ENCODE measurements at places on chromosomes 2 and 18. TPM values are rescaled to one million over a fixed set of nuclear protein-coding genes. Genes with fewer than 3 reads are reported as not detected.

DNA sequence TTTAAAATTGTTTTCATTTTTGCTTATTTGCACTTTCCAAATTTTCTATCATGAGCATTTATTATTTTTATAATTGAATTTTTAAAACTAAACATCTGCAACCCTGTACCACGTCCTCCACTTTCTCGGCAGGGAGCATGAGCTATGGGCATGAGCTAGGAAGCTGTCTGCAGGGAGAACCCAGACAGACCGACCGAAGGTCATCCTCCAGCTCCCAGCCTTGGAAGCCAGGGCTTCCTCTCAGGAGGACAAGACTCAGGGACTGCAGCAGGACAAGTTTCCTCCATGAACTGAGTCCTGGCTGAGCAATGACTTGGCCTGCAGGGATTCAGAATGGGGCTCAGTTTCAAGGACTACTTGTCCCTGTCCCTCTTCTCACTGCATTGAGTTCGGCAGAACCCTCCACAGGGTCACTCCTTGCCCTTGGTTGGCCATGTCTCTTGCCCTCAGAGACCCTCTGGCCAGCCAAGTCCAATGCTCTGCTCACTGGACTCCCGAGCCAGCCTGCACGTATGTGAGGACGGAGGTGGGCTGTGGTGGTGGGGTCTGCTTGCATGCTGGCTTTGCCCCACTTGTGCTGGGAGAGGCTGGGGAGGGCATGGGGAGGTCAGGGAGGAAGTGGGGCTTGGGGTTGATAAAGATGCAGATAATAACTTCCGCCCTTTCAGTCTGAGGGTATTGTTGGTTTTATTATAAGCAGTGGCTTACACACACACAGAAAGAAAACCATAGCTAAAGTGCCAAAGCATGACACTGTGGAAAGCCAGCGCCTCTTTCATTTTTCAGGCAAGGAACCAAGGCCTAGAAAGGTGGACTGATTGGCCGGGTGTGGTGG, 6.6 kb downstream of the NMUR1 start:
- no peak for DNase-seq

Gene TFCP2L1
- polyA plus RNA-seq = 68.7 TPM

GRCh38 chr2:110720547-110720946, 11.8 kb upstream of the ACOXL start:
- DNase-seq = no peak

DNA sequence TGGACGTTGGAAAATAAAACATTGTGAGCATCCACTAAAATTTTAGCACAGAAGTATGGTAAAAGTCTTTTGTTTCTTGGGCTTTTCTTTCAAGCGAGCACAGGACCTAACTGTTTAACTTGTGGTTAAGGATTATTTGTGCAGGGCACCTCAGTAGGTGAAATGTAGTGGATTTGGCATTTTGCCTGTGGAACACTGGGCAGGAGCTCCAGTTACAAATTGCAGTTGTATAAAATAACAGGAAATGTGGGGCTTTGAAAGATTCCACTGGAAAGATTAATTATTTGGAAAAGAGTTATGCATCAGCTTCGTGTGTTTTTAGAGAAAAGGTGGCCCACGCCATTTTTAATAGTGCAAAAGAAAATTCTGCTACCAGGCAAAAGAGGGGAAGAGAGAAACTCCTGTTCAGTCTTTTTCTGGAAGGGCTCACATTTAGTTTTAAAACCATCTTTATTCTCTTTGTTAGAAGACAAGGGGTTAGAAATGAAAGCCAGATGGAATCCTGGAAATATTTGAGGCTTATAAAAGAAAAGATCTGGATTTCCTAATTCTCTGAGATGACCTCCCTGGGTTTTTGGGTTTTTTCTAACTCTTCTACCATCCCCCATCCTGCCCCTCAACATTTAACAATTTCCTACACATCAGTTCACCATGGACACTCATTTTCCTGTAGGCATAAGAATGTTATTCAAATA, 144.3 kb upstream of the SERTAD2 start:
- peak; percentile 20 for DNase-seq

Gene WIPF1
- 26.3 TPM for polyA plus RNA-seq

Gene FTCDNL1
- 1.5 TPM for polyA plus RNA-seq

DNA sequence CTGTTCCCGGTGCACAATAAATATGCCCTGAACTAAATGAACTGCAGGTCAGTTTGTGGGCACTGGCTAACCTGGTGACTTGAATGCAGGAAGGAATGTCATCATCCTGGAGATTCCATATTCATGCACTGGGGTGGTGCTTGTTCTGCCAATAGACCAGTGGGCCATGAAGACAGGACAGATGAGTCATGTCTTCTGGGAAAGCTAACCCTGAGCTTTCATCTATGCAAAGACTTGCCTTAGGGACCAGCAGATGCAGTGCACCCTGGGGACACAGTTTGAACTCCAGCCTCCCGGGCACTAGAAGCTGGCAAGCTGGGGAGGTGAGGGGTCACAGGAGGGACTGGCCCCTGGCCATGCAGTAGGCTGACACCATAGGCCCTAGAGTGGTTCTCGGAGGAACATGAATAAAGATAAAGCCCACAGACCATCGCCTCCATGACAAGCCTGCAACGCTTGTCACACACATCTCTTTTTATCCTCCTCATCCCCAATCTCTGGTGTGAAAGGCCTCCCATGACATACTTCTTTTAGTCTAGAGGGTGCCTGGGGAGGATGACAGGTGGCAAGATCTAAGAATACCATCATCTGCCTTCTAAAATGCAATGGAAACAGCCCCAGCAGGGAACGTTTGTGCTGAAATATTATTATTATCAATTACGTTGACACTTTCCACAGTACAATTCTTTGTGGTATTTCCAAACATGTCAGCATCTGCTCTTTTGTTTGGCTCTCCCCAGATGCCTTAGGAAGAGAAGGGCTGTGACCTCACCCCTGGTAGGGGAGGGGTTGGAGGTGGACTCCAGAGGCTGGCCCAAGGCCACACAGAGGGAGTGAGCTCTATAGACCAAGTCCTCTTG, 267.4 kb upstream of the RAB6C start:
- no peak for DNase-seq

- no peak for DNase-seq
These were observed 51.0 kb downstream of the LDLRAD4 start for GRCh38 chr18:13269521-13270011.

DNA sequence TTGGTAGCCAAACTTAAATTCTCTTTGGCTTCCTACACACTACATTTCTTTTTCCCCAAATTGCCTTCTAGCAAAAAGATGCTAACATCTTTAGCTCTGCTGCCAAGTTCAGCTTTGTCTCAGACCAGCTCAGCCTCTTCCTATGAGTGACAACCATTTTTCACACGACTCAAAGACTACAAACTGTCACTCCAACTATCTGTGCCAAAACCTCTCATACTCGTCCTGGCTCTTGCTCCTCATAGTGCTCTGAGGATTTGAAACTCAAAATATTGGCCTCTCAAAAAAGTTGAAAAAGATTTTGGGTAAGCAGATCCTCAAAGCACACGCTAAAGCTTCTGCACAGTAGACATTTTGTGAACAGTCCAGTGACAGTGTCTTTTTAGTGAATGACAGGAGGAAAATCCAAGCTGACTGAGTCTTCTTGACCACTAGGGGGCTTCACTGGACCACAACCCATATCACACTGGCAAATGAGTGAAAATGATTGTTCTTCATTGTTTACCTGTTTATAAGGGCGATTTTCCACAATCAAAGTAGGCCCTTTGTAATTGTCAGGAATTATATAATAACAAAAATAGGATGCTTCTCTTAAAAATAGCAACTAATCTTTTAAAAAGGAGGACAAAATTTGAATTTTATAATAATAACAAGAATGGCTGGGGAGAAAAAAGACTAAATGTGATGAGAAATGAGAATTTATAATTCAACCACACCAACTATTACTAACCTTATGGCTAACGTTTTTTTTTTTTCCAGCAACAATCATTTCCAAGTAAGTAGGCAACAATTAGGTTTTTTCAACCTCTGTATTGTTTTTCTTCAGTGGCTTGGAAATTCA, 85.5 kb upstream of the PGAP1 start:
- DNase-seq = peak; percentile 29

Gene CNGA3
- not detected for polyA plus RNA-seq

DNA sequence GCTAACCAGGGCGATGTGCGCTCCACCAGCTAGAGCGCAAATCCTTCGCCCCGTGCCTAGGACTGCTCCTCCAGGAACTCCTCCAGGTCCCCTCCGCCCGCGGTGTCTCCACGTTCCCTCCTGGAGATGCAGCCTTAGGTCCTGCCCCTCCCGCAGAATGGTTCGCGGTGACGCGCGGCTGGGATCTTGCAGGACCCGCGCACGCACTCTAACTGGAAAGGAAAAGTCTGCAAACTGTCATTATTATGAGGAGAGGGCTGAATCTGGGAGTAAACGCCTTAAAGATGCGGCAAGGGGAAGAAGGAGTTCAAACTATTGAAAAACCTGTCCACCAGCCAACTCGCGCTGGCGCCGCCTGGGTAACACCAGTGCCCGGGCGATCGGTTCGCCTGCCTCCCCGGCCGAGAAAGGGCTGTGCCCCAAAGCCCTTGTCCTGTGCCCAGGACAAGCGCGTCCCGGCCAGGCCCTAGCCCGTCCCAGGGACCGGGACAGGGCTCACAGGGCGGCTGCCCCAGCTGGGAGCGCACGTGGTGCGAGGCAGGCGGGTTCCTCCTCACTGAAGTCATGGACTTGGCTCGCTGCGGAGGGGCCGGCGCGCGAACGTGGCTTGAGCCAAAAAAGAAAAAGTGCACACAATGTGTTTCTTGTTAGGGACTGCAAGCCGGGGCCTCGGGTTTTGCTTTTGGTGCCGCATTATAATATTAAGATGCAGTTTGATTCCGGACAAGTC, 5.5 kb upstream of the ID2 start:
- DNase-seq = peak; percentile 83

GRCh38 chr2:107986278-107987217, at the start of gene SLC5A7:
Gene SLC5A7, plus strand, starts transcription at chr2:107986524. Its CDS starts 1,632 bp downstream, at chr2:107988156.
- DNase-seq = no peak

DNA sequence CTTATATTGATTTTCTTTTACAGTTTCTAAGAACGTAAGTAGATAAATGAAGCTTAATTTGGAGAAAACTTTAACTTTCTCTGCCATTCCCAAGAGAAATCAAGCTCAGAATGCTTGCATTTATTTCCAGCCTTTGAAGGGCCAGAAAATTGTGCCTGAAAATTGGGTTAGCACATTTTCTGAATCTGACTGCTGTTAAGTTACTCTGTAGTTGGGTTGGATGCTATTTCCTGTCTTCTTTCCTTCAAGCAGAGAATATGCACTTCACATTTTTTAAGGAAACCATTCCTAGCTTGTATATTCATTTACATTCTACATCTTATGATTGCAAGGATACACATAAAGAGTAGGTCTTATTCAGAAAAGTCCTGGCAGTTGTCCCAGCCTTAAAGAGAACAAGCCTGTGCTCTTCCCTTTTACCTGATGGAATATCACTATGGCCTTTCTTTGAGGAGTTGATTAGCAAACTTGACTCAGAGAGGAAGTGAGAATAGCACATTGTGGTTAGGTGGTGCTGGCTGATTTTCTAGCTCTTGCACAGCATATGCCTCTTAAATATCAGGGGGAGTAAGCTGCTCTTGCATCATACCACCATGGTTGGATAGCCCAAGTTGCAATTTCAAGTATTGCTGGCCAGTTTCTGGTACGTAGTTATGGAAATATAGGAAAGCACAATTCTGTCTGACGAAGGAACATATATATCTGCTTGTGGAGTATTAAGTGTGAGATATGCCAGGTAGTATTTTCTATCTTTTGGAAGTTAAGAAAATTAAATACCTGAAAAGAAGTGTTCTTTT, 133.7 kb downstream of the COMMD1 start:
- DNase-seq = no peak

DNA sequence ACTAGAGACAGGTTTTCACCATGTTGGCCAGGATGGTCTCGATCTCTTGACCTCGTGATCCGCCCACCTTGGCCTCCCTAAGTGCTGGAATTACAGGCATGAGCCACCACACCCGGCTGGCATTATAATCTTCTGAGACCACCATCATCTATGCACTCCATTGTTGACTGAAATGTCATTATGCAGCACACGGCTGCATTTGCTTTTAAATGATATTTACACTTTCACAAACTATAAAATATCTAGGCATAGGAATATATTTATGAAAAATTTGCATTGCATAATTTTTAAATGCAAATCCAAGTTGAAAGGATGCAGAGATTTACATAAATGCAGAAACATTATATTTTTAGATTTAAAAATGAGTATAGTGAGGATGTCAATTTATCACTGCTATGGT, 30.0 kb upstream of the ANKRD44 start:
- DNase-seq = no peak
